A549 treated with GW870086 at 1 μM for 4 hours (cell line): ENCODE measurements at places on chromosomes 2 and 18. TPM values are rescaled to one million over a fixed set of nuclear protein-coding genes. Genes with fewer than 3 reads are reported as not detected.

The UGT1A8 gene
- total RNA-seq = 0.07 to 0.28 TPM in 2 of 5 replicates, not detected in the others

The C1GALT1C1L gene
- 1.8 to 3.0 TPM (median 2.6 TPM) in 5 replicates for total RNA-seq

The FBXO41 gene
- 3.5 to 5.6 TPM (median 5.1 TPM) in 5 replicates for total RNA-seq

The SCN2A gene
- not detected in 5 replicates for total RNA-seq

The KIF3C gene
- total RNA-seq = 49.3 to 58.4 TPM (median 54.6 TPM) in 5 replicates

The LRRFIP1 gene
- total RNA-seq = 65.1 to 96.5 TPM (median 93.4 TPM) in 5 replicates

The FLACC1 gene
- 0.19 to 0.22 TPM in 2 of 5 replicates, not detected in the others for total RNA-seq

The FER1L5 gene
- not detected in 5 replicates for total RNA-seq

The CFC1 gene
- 0.09 TPM in 1 of 5 replicates, not detected in the others for total RNA-seq

The PARD6G gene
- 2.5 to 3.5 TPM (median 3.2 TPM) in 5 replicates for total RNA-seq

The ARL5A gene
- total RNA-seq = 19.2 to 28.3 TPM (median 24.2 TPM) in 5 replicates

The NT5C1B gene
- total RNA-seq = not detected in 5 replicates

The MYOM1 gene
- 0.08 to 0.26 TPM (median 0.15 TPM) in 5 replicates for total RNA-seq

The PLEKHA3 gene
- total RNA-seq = 7.9 to 18.9 TPM (median 15.9 TPM) in 5 replicates

The CIB4 gene
- 0.40 to 0.50 TPM in 2 of 5 replicates, not detected in the others for total RNA-seq

The SERPINB3 gene
- 0.07 to 0.13 TPM (median 0.10 TPM) in 3 of 5 replicates, not detected in the others for total RNA-seq

The LRRC30 gene
- not detected in 5 replicates for total RNA-seq

The ANKRD62 gene
- total RNA-seq = not detected in 5 replicates

The RASGRP3 gene
- total RNA-seq = 0.55 to 1.2 TPM (median 0.72 TPM) in 5 replicates

The GNAL gene
- 5.1 to 8.0 TPM (median 6.4 TPM) in 5 replicates for total RNA-seq

The SPC25 gene
- total RNA-seq = 17.5 to 23.6 TPM (median 19.1 TPM) in 5 replicates

The TMEM247 gene
- total RNA-seq = not detected in 5 replicates

The C2orf80 gene
- total RNA-seq = not detected in 5 replicates

The CDH2 gene
- 32.4 to 50.6 TPM (median 48.5 TPM) in 5 replicates for total RNA-seq

The PLGLB2 gene
- 0.17 to 0.34 TPM in 2 of 5 replicates, not detected in the others for total RNA-seq

The PTPRN gene
- 0.95 to 1.9 TPM (median 1.5 TPM) in 5 replicates for total RNA-seq

The DYSF gene
- total RNA-seq = 0.50 to 0.97 TPM (median 0.70 TPM) in 5 replicates

The L3MBTL4 gene
- not detected in 5 replicates for total RNA-seq

The DSG1 gene
- total RNA-seq = not detected in 5 replicates

The RIT2 gene
- total RNA-seq = not detected in 5 replicates
